Stimulated activated CD4-positive, alpha-beta T cell treated with anti-CD3 and anti-CD28 coated beads, Interleukin-4, amount 100 ng/mL, for 1 hour (primary cell): ENCODE measurements at places on chromosomes 12 and 14.

GRCh38 chr12:88299567-88300101 is 157.5 kb downstream of the TMTC3 start:
- peak; percentile 5 for DNase-seq

GRCh38 chr12:5154091-5154490 is 110.4 kb downstream of the KCNA5 start:
- DNase-seq, result no peak

DNA sequence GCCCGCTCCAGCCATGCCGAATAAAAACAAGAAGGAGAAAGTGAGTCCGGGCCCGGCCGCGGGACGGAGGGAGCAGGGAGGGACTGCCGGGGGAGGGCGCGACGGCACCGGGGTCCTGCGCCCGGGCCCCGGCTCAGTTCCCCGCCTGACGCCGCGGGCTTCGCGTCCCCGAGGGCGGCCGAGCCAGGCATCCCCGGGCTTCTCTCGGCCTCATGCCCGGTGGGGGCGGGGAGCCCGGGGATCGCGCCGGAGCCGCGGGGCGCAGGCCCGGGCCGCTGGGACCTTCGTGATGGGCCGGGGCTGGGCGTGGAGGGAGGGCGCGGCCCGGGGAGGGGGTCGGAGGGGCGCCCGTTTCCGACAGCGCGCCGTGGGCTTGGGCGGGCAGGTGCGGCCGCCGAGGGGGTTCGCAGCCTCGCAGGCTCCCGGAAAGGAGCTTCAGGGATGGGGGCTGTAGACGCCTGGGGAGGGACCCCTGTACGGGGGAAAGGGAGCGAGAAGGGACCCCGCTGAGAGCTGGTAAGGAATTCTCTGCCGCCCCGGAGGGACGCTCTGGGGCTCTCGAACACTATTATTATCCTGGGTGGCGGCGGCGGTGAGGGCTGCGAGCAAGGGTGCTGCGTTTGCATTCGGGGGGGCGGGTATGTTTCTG is 496 bp downstream of the PPP2R5C start:
- peak; percentile 57 for DNase-seq

DNA sequence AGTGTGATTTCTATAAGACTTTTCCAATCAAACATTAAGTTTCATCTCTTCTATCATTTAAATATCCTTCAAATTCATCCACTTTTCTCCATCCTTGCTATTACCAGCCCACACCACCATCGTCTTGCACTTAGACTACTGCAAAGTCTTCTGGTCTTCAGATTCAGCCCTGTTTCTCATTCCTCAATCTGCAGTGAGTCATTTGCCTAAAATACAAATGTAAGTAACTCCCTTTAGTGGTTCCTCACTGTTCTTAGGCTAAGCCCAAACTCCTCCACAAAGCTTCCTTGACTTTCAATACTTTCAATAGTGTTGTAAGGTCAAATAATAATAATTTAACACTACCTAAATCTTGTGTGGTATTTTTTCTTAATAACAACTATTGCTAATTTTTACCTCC is 83.3 kb downstream of the PLEKHG7 start:
- no peak for DNase-seq

DNA sequence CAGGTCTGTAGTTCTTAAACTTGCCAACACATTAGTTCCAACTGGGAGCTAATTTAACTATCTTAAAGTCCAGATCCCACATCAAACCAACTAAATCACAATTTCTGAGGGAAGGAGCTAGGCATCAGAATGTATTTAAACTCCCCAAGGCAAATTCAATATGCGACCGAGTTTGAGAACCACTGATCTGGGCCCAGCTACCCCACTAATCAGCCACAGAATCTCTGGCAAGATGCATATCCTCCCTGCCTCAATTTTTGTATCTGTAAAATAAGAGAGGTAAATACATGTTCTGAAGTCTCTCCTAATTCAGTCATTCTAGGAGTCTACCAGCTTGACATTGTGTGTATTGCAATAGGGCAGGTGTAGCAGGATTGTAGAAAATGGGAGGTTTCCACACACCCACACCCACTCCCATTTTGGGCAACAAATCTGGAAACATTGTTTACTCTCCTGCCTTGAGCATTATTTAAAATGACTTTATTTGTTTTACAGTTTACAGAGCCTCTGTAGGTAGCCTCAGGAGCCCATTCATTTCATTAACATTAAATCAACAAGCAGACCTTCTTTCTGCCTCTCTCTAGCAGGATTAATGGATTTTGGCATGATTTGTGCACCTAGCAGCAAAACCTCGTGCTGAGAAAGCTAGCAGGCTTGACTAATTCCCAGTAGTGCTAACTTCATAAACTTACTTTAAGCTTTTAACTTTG is 15.6 kb downstream of the LGR5 start:
- no peak for DNase-seq

DNA sequence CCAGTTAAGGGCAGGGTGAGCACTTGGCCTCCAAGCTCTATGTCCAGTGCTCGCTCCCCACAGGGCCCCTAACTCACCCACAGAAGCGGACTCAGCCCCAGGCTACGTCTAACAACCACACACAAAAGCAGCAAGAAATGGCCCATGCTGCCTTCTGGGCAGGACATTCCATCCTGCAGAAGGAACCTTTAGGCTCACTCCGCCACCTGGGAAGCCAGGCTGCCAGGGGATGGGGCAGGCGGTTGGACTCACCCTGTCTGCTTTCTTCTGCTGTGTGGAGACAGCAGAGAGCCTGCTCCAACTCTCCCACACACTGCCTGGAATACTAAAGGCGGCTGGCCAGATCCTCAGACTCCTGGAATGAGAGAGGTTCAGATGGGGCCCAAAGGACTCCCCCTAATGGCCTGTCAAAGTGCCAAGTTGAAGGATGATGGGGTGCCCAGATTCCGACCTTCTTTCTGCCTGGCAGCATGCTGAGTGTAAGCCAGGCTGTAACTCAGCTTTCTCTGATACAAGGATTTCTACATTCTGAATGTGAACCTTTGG is 27.7 kb upstream of the BLTP3B start:
- DNase-seq, result no peak
